ENCODE measurements at places on chromosomes 5 and 9.

- no peak for DNase-seq
Observed at GRCh38 chr9:5857928-5858327, 25.0 kb upstream of the ERMP1 start.

DNA sequence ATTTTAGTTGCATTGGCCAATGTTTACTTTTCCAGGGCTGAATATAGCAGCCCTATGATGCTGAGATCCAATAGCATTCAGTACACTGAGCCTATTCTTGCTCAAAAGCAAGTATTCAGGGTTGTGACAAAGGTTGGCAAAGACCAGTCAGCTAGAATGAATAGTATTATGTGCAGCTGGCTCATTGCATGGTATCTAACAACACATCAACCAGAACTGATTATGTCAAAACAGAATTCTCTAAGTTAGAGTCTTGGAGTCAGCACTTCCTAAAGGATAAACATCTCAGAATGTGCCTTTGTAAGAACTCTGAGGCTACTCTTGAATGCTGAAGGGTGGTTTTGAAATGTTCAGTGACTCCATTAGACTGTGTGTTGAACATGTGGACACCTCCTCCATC is 774.5 kb upstream of the RGMB start:
- no peak for DNase-seq

DNA sequence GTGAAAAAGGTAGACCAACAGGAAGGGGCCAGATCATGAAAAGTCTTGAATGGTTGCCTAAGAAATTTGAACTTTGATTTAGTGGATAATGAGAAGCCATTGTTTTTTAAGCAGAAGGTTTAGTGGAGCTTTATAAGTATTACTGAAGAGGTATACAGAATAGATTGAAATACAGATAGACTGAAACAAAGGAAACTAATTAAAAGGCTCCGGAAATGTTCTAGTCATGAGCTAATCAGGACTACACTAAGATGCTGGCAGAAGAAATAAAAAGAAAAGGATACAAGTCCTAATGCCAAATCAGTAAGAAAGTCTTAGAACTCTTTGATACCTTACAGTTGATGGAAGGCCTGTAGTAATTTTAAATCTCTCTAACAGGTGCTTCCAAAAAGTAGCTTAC is 45.7 kb upstream of the RFX3 start:
- no peak for DNase-seq

DNA sequence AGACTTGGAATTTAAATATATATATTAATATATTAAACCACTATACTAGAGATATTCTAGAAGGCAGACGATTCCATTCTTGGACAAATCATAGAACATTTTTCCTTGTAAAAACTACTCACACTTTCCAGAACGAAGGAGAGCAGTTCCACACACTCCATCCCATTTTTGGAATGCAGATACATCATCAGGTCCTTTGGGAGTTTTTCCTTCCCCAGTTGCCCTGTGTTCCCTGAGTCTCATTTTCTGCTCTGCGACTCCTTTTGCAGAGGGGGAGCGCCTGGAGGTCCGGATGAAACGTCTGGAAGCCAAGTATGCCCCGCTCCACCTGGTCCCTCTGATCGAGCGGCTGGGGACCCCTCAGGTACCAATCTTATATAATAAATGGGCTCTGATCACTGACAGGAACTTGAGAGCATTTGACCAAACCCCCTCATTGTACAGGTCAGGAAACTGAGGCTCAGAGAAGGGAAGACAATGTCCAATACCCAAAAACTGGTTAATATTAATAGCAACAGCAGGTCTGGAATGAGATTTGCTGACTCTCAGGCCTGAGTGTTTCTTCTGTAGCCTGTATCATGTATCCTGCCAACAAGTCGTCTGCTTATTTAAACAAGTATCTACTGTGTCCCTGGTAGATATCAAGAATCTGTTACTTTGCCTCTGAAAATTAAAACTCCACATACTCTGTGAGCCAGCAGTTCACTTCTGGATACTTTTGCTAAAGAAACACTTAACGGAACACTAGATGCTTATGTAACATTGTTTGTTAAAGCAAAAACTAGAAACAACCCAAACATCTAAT is 76.8 kb upstream of the NIPAL4 start:
- DNase-seq = no peak

DNA sequence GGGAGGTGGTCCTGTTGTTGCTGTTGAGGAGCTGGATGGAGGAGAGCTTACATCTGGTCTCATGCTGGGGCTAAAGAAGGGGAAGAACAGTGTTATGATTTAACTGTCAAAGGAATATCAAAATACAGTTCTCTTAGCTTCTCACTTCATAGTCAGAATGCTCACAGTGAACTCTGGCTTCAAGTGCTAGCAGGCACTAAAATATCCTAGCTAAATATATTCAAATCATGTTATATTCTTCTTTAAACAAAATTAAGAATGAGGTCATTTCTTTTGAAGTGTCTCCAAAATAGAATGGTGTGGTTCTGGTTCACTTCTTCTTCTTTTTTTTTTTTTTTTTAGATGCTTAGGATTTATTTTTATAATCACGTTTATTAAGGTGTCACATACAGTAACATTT is 89.4 kb downstream of the NR3C1 start:
- DNase-seq = no peak

DNA sequence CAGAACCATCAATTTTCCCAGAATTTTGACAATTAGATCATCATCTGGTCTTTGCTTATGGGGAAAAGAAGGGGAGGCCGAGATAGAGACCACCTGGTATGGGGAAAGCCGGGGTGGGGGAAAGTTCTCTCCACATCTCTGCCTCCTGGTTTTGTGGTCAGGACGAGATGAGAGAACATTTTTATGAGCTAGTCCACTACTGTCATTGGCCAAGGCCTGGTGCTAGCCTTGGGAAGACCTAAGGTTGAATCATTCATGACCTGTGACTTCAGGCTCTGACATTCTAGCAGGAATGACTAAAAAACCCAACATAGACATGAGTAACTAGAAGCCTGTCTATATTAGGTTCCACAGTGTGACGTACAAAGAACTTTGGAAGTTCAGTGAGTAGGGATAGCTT is 135.2 kb downstream of the PTTG1 start:
- DNase-seq = no peak

GRCh38 chr5:418162-419121 is 24.5 kb upstream of the EXOC3 start:
- DNase-seq = no peak

- no peak for DNase-seq
Observed at GRCh38 chr9:76906647-76906975, 697 bp upstream of the PRUNE2 start.

- DNase-seq = peak; percentile 94
Observed at GRCh38 chr5:173144200-173145176, at the start of gene BNIP1. BNIP1 (plus strand) TSS chr5:173144531; CDS start chr5:173144546, 15 bp downstream.

DNA sequence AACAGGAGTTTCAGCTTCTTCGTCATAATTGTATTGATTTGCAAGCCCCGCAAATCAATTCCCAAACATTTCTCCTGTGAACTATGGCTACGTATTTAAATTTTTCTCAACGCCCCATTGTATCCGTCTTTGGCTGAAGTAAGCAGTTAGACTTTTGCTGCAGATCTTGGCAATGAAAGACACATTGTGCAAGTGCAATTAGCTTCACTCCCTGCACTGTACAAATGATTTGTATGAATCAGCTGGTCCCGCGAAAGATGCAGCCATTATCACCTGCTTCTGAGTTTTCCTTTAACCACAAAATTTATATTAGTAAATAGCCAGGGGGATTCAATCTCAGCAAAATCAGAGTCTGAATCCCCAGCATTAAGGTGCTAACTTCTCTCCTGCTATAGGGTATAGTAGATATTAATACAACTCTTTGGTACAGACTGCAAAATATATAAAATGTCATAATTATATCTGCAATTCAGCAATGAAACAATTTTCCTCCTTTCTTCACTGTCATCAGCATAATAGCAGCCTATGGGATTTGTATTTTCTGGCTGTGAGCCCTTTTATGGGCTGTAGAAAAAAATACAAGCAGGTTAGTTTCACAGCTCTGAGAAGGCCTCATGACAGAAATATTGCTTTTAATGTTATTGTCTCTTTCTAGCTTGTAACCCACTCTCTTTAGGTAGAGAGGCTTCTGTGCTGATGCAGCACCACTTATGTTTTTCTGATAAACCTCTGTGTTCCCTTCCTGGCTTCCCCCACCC is 68.4 kb upstream of the SMARCA2 start:
- DNase-seq = no peak

- peak; percentile 85 for DNase-seq
Observed at GRCh38 chr9:27353474-27354229, 56.7 kb upstream of the EQTN start.

DNA sequence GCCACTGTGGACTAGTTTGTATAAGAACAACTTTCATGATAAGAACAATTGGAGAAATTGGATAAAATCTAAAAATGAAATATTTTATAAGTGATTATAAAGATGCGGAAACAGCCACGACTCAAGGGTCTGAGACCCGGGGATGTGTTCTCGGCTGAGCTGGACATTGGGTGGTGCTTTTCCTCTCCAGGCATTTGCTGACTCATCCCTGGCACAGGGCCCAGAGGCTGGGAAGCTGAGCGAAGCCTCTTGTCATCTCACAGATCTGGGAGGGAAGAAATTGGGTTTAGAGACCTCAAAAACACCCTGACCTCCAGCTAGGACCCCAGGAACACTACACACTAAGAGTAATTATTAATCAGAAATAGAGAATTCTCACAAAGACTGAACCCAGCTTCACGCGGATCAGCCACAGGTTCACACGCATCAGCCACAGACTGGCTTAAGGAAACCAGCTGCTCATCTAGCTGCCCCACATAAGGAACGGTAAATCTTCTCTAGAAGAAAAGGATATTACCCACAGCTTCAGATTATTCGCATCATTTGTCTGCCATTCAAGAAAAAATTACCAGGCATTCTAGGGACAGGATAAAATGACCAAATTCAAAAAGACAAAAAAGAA is 2.8 kb upstream of the OR2V1 start:
- DNase-seq = no peak

DNA sequence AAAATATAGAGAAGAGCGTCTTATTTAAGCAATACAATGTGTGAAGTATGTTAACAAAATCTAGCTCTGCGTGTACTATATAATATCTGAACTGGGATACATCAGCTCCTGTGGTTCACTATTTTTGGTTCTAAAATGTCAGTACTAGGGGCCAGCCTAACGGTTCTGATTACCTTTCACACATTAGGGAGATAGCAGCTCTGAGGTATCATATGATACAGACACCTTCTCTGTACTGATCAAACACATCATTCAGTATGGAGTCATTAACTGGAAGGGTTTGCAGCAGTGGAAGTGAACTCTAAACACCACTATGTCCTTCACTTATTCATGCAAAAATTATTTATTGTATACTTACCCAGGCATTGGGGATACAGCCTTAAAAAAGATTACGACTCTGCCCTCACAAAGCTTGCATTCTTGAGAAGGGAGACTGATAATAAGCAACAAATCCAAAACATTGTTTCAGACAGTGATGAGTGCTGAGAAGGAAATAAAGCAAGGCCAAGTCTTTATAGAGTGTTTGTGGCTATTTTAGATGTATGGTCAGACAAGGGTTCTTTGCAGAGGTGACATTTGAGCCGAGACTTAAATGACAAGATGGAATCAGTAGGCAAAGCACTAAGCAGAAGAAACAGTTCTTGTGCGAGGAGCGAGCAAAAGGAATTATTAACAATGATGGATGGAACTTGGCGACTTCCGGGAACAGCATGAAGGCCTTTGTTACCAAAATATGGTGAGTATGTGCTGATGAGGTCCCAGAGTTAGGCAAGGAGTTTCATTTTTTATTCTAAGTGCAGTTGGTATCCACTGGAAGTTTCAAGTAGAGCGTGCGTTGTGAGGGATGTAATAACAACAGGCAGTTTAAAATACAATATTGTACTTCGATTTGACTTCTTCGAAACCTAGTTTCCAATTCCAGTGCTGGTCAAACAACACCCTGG is 1.8 kb upstream of the LNPEP start:
- no peak for DNase-seq

DNA sequence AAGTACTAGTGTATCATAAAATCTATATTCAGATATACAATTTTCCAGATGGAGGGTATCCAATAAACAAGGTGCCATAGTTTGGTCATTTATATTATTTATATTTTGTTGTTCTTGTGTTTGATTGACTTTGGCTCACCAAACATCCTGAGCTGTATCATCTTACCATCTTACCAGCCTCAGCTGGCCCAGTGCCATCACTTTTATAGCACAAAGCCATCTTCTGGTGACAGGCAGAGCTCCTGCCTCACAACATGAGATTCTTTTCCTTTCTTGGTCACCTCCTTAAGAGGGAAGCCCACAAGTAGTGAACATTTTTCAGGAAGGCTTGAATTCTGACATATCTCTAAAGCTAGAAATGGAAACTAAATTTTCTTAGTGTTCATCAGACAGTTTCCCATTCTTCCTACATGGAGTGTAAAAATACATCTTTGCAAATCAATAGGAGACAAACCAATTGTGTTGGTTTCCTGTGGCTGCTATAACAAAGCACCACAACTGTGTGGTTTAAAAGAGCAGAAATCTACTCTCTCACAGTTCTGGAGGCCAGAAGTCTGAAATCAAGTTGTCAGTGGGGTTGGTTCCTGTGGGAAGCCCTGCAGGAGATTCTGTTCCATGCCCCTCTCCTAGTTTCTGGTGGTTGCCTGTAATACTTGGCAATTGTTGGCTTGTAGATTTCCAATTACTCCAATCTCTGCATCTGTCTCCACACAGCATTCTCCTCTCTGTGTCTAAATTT is 341.8 kb downstream of the MAN2A1 start:
- DNase-seq = no peak

GRCh38 chr9:85224729-85225128 is 517.0 kb downstream of the AGTPBP1 start:
- no peak for DNase-seq

DNA sequence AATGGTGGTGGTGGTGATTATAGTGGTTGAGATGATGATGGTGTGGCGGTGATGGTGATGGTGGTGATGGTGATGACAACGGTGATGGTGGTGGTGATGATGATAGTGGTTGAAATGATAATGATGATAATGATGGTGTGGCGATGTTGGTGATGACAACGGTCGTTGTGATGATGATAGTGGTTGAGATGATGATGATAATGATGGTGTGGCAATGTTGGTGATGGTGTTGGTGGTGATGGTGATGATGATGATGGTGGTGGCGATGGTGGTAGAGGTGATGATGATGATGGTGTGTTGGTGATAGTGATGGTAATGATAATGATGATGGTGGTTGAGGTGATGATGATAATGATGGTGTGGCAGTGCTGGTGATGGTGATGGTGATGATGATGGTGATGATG is 48.0 kb downstream of the PHF2 start:
- no peak for DNase-seq

DNA sequence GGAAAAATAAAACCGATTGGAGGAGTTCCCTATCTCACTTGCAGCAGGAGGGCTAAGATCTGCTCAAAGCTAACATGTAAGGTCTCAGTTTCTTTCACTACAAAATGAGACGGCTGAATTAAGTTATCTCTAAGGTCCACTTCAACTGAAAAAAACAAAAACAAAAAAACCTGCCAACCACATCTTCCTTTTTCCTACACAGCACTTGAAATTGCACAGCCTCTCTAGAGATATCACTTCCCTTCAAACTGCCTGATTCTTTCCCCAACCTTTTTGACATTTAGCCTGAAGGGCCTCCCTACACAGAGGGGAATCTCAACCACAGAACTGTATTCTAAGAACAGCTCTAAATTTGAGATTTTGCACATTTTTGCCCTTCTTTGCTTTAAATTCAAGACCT is 227.9 kb upstream of the TARS1 start:
- no peak for DNase-seq

- no peak for DNase-seq
Observed at GRCh38 chr5:66757219-66757833, 161.1 kb downstream of the MAST4 start.

GRCh38 chr9:134670042-134670525 is 28.5 kb downstream of the COL5A1 start:
- DNase-seq = no peak

- no peak for DNase-seq
Observed at GRCh38 chr9:137266585-137267453, 10.7 kb upstream of the TOR4A start.

GRCh38 chr9:136857166-136857565 is 5.0 kb downstream of the MAMDC4 start:
- DNase-seq = no peak

Measured in coronary artery (tissue), 2 donors.